ENCODE measurements at places on chromosomes 4 and X.

GRCh38 chr4:53598483-53598882 is 7.2 kb upstream of the LNX1 start:
- DNase-seq: no peak

DNA sequence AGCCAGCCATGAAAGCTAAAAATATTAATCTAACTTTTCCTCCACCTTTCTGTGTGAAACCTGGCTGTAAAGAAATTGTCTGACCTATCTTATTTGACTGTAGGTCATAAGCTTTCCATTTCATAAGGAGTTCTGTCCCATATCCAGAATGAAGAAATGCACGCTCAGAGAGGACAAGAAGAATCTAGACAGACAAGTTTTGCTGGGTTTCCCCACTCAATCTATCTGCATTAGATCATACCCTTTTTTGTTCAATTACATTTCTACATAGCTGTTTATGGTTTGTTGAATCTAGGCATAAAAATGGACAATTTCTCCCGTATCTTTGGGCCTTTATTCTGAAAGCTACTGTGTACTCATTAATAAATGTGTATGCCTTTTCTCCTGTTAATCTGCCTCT is 1495.1 kb downstream of the C4orf33 start:
- DNase-seq: no peak

DNA sequence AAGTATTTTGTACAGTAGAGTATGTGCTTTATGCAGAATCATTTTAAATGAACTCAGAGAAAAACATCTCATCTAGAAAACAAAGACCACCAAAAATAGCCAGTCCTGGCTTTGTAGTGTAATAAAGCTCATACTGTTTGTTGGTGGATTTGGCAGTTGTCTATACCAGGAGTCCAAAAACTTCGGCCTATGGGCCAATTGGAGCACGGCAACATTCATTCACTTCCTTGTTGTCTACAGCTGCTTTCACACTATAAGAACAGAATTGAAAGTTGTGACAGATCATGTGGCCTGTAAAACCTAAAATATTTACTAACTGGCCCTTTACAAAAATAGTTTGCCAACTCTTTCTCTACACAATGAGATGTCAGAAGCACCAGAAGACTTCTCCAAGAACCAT is 5.3 kb downstream of the FBXW7 start:
- DNase-seq: no peak

- DNase-seq: peak; percentile 39
Measured at GRCh38 chrX:53089224-53089842, 4.6 kb upstream of the KANTR start.

- no peak for DNase-seq
Measured at GRCh38 chrX:152822383-152823086, 8.0 kb downstream of the CETN2 start.

DNA sequence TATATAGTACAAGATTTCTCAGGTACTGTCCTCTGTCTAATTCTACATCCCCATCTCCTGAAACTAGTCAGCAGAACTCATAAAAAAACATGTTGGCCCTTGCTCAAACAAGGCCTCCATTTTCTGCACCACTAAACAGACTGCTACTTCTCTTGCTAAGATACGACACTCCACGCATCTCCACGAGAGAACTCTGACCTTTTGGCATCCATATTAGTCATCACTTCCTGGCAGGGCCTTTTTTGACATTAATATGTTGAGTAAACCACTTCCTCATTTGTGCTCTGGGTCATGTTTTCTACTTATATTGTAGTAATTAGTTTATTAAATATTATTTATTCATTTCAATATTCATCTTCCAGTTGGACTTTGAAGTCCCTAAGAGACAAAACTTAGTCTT is 65.6 kb downstream of the DCAF8L1 start:
- DNase-seq: no peak

DNA sequence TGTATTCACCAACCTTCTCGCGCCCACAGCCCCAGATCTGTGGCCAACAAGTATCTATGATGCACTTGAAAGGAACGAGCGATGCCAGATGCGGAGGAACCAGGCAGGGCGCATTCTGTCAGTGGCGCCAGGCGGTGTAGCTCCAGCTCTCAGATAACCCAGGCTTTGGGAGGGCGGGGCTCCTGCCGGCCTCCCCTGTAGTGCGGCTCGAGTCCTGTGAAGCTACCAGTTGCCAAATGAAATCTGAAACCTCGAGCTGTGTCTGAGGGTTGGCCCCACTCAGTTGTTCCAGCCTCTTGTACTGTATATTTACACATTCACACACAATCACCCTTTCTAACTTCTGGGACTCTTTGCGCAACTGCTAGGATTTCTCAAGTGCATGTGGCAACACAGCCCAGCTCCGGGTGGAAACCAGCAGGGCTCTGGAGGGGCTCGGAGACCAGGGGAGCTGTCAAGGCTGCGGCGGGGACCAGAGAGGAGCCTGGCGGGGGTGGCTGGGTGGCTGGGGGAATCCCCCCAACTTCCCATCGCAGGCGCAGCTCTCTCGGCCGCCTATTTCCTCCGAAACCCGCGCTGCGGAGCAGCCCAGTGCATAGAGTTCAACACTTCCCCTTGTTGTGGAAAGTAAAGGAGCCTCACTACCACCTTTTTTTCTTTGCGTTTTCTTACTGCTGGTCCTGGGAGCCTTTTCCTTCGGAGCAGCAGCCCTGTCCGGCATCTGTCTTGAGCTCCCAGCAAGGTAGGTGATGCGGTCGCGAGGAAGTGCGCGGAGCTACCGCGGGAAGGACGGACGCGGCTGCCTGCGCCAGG is at the start of gene ARHGAP24:
ARHGAP24 (plus strand) TSS at position 333 of the 813 bp plus-strand sequence.
- peak; percentile 68 for DNase-seq

GRCh38 chr4:98801259-98801725 is 127.6 kb downstream of the EIF4E start:
- no peak for DNase-seq

GRCh38 chrX:100512471-100512870 is 72.3 kb upstream of the TNMD start:
- peak; percentile 20 for DNase-seq

DNA sequence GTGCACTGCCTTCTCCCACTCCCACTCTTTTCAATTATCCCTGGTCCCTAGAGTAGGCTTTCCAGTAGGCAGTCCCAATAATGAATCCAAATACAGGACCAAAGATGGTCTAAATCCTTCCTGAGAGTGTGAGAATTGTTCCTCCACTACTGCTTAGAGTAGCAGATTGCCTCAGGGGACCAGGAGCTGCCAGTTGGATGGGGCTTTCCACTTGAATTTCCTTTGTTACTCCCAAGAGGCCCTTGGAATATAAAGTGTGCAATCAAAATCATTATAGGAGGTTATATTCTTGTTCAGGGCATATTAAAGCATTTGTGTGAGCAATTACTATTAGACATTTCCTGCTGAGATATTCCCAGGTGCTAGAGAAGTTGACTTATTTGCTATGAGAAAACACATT is 156.6 kb upstream of the TLL1 start:
- DNase-seq: no peak

DNA sequence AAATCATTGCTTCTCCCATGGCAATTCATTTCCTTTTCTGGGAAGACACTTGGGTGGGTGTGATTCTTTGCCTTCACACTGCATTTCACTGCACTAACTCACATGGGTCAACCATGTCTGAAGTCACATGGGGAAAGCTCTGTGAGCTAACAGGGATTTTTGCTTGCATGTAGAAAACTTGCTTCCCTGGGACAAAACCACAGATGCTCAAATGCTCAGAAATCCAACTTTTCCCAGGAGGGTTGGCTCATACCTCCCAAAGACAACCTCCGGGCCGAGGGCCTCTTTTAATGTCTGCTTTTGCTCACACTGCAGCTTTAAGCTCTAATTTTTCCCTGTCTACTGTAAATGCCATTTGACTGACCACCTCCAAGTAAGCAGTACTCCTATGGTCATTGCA is 1695.2 kb downstream of the STIM2 start:
- no peak for DNase-seq

DNA sequence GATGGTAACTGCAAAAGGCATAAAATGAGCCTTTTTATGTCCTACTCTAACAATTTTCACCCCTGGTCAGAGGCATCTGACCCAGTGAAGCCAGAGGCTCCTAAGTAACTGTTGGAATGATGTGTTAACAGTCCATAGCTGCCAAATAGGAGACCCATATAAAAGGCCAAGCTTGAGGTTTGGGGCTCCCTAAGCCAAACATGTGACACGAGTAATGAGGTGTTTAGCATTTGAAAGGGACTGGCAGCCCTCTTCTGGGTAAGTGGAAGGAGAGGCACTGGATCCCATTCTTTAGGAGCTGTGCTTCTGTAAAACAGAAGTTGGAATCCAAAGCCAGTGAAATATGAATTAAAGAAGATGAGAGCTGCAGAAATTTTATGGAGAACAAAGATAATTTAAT is 100.6 kb upstream of the PNPLA4 start:
- no peak for DNase-seq

- DNase-seq: no peak
Measured at GRCh38 chr4:117702353-117702752, 331.9 kb upstream of the NDST3 start.

- peak; percentile 15 for DNase-seq
Measured at GRCh38 chr4:61200187-61200915, at the start of gene ADGRL3. ADGRL3 (plus strand) TSS chr4:61200326.

DNA sequence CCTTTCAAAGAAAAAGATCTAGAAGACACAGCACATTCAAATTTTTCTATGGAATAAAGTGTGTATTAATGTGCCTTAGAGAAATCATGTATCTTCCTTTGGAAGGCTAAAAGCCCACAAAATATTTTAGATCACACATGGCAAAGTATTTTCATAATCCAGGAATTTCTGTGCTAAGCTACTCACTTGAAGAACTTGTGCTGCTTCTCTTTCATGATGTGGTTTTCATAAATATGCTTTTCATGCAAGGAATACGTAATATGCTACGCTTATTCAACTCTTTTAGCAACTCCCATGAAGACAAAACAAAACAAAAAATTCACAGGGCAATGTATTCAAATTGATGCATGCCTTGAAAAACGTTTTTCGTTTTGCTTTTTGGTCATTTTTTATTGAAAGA is 125.6 kb downstream of the ARHGAP24 start:
- no peak for DNase-seq

DNA sequence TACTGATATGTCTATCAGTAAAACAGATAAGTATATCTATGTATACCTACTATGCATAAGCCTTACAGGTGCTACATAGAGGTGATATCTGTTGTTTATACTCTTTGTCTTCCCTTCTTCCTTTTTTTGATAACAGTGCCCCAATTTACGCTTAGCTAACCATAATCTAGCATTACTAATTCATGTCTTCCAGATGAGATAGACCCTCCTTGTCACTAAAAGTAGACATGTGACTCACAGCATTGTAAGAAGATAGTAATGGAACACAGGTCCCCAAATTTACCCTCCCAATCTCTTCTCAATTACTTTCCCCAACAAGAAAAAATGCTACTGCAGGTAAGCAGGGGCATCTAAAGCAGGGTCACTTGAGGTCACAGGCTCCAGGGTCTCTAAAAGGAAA is 7.9 kb upstream of the NFKB1 start:
- DNase-seq: no peak

DNA sequence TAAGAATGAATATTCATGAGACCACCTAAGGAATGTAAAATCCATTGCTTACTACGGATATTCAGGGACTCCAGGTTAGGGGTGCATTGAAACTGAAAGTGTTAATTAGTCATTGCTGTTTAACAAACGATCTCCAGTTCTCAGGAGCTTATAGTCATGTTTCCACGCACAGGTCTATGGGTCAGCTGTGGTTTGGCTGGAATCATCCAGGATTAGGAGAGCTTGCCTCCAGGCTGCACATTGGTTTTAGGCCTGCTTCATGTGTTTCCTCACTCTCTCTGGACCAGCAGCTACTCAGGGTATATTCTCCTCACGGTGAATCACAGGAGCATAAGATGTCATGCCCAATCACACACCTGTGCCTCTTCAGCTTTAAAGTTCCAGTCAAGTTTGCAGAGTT is 98.9 kb downstream of the ATXN3L start:
- no peak for DNase-seq

DNA sequence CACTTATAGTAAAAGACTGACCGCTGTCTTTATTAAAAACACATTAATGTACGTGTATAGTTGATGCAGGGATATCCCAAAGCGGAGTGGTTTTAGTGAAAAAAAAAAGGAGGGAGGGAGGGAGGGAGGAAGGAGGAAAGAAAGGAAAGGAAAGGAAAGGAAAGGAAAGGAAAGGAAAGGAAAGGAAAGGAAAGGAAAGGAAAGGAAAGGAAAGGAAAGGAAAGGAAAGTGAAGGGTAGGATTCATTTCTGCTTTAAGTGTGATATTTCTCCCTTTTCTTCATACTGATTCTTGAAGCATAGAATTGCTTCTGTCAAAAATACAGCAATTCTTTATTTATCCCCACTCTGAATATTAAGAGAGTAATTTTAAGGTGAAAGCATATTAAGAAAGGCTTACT is 504.9 kb downstream of the PPP4R3C start:
- DNase-seq: no peak

- no peak for DNase-seq
Measured at GRCh38 chr4:165700855-165701254, 172.2 kb upstream of the TLL1 start.

- DNase-seq: no peak
Measured at GRCh38 chr4:107876099-107876498, 51.4 kb downstream of the SGMS2 start.

- no peak for DNase-seq
Measured at GRCh38 chrX:112025753-112026152, 56.8 kb downstream of the TRPC5 start.

GRCh38 chr4:105624530-105624929 is 72.1 kb downstream of the ARHGEF38 start:
- DNase-seq: no peak

DNA sequence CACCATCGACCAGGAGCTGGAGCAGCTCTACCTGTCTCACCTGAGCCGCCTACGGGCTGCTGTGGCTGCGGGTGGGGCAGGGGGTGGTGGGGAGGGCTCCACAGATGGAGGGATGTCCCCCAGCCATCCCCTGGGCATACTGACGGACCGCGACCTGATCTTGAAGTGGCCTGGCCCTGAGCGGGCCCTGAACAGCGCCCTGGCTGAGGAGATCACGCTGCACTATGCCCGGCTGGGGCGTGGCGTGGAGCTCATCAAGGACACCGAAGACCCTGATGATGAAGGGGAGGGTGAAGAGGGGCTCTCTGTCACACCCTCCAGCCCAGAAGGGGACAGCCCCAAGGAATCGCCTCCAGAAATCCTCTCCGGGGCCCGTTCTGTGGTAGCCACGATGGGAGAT is 16.5 kb downstream of the PPP1R3F start:
- no peak for DNase-seq

DNA sequence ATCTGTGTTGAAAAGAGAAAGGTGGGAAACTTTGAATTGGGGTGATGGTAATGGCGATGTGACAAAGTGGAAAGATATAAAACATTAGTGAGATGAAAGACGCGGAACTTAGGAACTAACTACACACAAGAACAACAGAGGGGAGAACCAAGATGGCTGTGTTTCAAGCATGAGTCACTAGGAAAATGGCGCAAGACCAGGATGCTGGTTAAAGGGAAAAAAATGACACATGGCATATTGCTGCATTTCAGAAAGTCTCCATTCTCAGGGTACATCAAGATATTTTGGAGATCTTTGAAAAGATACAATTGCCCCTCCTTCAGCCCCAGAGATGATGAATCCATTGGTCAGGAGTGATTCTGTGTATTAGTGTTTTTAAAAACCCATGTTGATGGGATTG is 164.4 kb downstream of the FBXO8 start:
- DNase-seq: no peak

GRCh38 chrX:105375816-105376215 is 155.3 kb upstream of the TEX13A start:
- no peak for DNase-seq

GRCh38 chr4:13559413-13559812 is 15.1 kb upstream of the NKX3-2 start:
- no peak for DNase-seq

- no peak for DNase-seq
Measured at GRCh38 chr4:7074426-7074825, 6.6 kb upstream of the GRPEL1 start.

GRCh38 chr4:1200425-1201035 is 28.1 kb upstream of the SPON2 start:
- no peak for DNase-seq
